Amygdala (tissue), 56 donors: ENCODE measurements at places on chromosomes 12 and 14.

DNA sequence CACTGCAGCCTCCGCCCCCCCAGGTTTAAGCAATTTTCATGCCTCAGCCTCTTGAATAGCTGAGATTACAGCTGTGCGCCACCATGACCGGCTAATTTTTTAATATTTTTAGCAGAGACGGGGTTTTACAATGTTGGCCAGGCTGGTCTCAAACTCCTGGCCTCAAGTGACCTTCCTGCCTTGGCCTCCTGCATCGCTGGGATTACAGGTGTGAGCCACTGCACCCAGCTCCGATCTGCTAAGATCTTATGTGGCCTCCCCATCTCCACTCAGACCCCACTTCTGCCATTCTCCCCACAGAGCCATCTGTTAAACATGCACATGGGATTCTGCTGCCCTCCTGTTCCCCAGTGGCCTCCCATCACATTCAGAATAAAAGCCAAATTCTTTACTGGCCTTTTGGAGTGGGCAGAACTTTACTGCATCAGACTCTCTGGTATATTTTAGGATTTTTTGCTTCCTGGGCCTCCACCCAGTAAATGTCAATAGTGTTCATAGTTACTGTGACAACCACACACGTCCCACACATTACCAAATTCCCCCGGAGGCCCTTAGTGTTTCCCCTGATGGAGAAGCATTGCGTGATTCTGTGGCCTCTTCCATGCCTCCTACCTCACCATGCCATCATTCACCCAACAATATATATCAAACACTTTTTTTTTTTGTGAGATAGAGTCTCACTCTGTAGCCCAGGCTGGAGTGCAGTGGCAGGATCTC, 96.3 kb downstream of the PTPN11 start:
- DNase-seq, result no peak

- no peak for DNase-seq
Observed at GRCh38 chr14:74308695-74309094, 6.0 kb upstream of the ABCD4 start.

DNA sequence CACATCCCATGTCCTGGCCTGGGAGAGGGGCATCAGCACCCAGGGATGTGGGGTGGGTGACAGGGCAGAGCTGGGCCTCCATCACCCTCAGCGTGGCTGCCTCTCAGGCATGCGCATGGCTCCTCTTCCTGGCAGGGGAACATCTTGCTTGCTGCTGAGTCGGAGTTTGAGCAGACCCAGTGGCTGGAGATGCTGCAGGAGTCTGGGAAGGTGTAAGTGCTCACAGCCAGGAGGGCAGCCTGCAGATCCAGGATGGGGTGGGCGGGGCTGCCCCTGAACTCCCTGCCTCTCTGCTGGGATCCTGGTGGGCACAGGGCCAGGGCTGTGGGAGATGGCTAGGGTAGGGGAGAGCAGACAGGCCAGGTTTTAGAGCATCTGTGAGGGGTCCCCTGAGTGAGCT, 16.2 kb downstream of the PLEKHD1 start:
- no peak for DNase-seq

GRCh38 chr12:115983226-115983798, 294.2 kb downstream of the MED13L start:
- no peak for DNase-seq

- no peak for DNase-seq
Observed at GRCh38 chr12:32353540-32353939, 45.8 kb upstream of the FGD4 start.

GRCh38 chr14:88340357-88340756, 17.3 kb upstream of the KCNK10 start:
- DNase-seq, result no peak

- no peak for DNase-seq
Observed at GRCh38 chr12:68796399-68796798, 11.6 kb upstream of the MDM2 start.

DNA sequence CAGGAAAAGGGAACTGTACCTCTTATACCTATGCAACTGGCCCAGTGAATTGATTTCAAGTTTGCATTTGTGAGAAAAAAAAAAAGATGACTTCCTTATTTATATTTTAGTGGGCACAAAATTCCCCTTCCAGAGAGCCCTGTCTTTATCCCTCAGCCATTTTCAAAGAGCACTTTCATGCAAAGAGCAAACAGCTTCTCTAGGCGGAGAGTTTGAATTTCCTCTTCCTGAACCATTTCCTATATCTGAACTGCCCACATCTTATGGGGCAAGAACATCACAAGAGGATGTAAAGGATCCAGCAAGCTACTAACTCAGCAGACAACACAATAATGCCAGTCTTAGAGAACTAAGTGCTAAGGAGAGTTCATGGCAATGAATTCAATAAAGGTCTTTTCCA, 22.3 kb upstream of the PLXNC1 start:
- no peak for DNase-seq

- no peak for DNase-seq
Observed at GRCh38 chr14:36426113-36426512, 93.9 kb downstream of the NKX2-1 start.

DNA sequence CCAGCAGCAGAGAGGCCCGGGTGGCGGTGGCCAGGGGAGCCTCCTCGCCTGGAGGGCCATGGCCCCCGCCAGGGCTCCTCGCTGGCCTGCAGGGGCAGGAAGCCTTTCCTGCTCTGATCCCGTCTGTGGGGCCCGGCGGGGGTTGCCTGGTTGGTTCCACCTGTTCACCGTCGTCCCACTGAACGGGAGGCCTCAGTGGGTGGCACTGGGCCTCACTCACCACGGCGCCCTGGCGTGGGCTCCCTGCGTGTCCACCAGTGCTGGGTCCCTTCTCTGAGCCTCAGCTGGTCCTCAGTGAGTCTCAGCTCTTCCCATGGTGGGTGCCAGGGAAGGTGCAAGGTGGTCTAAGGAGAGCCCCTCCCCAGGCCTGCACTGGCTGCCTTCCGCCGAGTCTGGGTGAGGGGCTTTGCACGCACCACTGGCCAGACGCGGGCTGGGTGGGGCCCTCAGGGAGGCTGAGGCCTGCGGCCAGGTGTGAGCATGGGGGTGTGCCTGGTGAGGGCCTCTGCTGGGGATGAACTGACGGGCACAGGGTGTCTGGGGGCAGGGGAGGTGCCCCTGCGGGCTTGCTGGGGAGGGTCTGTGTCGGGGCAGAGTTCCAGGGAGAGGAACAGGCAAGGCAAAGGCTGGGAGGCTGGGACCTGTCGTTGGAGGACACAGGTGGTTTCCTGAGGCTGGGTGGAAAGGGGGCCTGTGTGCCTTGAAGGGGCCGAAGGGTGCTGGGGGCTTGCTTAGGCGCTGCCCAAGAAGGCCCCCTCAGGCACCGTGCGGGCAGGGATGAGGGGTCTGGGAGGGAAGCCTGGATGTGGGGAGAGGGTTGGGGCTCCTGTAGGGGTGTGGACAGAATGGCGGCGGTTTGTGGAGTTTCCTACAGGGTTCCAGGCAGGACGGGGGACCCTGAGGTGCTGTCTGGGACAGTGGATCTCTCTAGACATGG, 339.8 kb downstream of the TMEM121 start:
- no peak for DNase-seq

GRCh38 chr12:130958557-130959140, 4.9 kb downstream of the ADGRD1 start:
- no peak for DNase-seq

GRCh38 chr12:3204143-3204542, 127.0 kb downstream of the TSPAN9 start:
- DNase-seq, result no peak

- DNase-seq, result no peak
Observed at GRCh38 chr14:68408680-68409079, 384.2 kb downstream of the ZFP36L1 start.

DNA sequence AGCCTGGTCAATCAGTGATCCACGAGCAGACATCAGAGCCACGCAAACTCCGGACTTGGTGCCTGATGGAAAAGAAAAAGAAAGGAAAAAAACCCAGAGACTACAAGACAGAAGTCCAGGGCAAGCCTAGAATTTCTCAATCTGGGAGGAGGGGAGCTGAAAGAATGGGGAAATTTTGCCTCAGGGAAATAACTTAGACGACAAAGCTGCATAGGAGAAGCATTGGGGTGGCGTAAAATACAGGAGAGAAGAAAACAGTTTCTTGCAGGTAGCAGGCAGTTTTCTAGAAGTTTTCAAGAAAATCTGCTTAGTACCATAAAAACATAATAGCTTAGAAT, 2.6 kb upstream of the SLC11A2 start:
- no peak for DNase-seq

GRCh38 chr12:30251546-30251945, 444.1 kb downstream of the IPO8 start:
- no peak for DNase-seq

DNA sequence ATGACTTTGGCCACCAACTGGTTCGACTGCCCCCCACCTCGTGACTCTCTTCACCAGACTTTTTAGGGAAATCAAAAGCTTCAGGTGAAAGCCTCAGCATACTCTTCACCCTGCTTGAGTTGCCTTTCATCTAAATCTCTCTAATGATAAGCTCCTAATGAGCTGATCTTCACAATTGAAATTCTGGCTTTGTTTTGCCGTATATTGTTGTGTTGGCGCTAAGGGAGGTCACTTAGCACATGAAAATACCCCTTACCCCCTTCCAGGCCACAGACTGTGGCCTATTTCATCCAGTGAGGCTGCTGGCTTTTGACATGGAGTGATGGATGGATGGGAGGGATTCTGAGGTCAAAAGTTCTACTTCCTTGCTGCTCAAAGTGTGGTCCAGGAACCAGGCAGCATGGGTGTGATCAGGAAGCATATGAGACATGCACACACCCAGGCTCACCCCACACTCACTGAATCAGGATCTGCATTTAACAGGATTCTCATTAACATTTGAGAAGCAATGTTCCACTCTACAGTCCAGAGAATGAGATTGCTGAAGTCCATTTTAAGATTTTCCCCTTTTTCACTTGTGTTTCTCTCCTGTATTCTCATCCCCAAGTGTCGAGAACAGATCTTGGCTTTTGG, 131.4 kb downstream of the DACT1 start:
- no peak for DNase-seq

- no peak for DNase-seq
Observed at GRCh38 chr14:85852906-85853305, 323.0 kb downstream of the FLRT2 start.

DNA sequence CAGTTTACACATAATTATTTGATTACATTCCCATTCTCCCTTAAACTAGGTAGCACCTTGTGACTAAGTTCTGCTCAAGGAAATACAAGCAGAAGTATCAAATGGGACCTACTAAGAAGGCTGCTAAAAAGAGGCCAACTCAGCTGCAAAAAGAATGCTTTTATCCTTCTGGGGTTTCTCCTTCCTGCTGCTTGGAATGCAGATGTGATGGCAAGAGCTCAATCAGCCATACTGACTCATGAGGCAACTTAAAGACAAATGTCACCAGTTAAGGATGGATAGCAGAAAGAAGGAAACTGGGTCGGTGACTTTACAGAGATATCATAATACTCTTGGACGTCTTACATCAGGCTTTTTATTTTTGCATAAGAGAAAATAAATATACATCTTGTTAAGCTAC, 38.0 kb upstream of the RAP1B start:
- no peak for DNase-seq

GRCh38 chr14:34213332-34213731, 248.7 kb downstream of the SPTSSA start:
- DNase-seq, result no peak

DNA sequence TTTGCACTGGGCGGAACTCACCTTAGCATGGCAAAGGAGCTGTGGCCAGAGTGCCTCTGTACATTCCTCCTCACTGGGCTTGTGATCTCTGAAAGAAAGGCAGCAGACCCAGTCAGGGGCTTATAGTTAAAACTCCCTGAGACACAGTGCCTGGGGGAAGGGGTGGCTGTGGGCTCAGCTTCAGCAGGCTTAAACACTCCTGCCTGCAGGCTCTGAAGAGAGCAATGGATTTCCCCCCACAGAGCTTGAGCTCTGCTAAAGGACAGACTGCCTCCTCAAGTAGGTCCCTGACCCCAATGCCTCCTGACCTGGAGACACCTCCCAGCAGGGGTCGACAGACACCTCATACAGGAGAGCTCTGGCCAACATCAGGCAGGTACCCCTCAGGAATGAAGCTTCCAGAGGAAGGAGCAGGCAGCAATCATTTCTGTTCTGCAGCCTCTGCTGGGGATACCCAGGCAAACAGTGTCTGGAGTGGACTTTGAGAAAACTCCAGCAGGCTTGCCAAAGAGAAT, 327.5 kb upstream of the SLC16A7 start:
- DNase-seq, result no peak

DNA sequence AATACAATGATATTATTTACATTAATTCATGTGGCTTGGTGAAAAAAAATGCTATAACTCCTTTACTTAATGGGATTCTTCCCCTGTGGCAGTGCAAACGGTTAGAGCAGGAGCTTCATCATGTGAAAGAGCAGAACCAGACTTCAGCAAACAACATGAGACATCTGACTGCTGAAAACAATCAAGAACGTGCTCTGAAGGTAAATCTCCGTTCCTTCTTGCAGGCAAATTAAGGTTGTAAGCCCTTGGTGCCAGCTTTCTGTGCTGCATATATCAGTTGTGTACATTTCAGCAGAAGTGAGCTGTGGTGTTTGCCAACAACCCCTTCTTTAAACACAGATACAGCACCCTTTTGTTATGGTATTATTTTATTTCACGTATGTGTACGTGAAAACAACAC, 171.7 kb downstream of the MIPOL1 start:
- no peak for DNase-seq
